ENCODE measurements at places on chromosomes 7 and 10.

- peak; percentile 23 for DNase-seq
Measured at GRCh38 chr7:44291733-44292419, 33.5 kb downstream of the CAMK2B start.

GRCh38 chr10:2836921-2837662 lies 230.3 kb upstream of the PFKP start:
- no peak for DNase-seq

DNA sequence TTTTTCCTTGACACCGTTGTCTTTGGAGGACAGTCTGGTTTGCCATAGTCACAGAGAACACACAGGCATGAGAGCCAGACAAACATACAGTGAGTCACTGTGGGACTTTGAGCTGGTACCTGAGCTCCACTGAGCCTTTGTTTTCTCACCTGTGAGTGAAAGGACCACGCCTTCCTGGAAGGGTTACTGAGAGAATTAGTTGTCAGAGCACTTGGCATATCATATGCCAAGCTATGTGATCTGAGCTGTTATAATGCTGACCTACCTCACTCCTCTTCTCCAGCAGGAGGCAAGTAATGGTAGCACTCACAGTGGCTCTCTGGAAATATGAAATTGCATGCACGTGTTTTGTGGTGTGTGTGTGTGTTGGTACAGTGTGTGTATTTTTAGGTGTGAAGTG lies 59.7 kb downstream of the CXCL12 start:
- no peak for DNase-seq

DNA sequence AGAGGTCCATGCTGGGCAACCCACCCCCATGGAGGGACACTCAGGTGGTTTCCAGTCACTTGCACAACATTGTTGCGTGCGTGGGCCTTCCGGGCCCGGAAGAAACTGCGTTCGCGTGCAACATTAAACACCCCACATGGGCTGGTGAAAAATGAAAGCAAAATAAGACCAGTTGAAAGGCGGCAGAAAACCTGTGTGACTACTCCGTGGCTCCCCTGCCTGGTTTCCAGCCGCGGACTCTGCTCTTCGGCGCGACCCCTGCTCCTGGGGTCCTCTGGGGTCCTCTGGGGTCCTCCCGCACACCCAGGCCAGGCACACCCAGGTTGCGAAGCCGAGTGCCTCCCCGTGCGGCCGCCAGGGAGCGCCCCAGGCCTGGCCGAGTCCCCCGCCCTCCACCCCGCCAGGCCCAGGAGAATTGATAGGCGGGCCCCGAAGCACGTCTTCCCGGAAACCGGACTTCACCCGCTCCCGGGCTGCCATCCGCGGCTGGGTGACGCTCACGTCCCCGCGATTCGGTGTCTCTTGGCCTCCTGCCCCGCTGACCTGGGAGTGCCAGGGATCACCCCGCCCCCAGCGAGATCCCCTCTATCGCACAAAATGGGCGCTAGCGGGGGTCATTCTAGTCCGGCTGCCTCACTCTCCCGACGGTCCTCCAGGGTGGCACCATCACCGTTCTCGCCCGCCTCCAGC lies 1.9 kb upstream of the SH2D4B start:
- DNase-seq = peak; percentile 50

GRCh38 chr10:21529032-21529910 lies 3.8 kb upstream of the SKIDA1 start:
- peak; percentile 19 for DNase-seq

- no peak for DNase-seq
Measured at GRCh38 chr7:51090411-51090810, 226.2 kb downstream of the COBL start.
